Tibial nerve (tissue), 4 donors: ENCODE measurements at places on chromosomes 13 and 19. TPM values are rescaled to one million over a fixed set of nuclear protein-coding genes. Genes with fewer than 3 reads are reported as not detected.

Gene NLRP11
- not detected for total RNA-seq

Gene HOOK2
- total RNA-seq: 53.4 TPM

Gene SHISA7
- 4.1 TPM for total RNA-seq

Gene SMIM44
- not detected for total RNA-seq

Gene SARS2
- 17.3 TPM for total RNA-seq

Gene PSG11
- total RNA-seq: not detected

- no peaks in the 10 kb centered on the region for H3K4me1 ChIP-seq
- H3K4me3 ChIP-seq: no peak overlapping the region
- H3K36me3 ChIP-seq: no peaks in the 10 kb centered on the region
- no peak overlapping the region for H3K27ac ChIP-seq
Observed at GRCh38 chr13:59094181-59094580, 1069.5 kb downstream of the DIAPH3 start.

DNA sequence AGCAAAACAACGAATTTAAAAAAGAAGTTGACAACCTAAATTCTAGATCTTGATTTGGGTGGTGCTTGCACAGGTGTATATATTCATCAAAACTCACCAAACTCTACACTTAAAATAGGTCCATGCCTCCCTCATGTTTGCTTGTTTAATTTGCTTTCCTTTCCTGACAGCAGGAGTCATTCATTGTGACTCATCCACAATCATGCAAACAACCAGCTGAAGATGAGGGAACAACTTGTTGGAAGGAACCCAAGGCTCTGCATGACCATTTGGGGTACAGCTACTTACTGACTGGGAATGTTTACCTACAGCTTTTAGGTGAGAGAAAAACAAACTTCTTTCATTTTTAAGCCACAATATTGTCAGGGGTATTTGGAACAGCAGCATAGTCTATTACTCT is 96.6 kb downstream of the RXFP2 start:
- no peak overlapping the region for H3K4me3 ChIP-seq
- no peaks in the 10 kb centered on the region for H3K27me3 ChIP-seq
- no peaks in the 10 kb centered on the region for H3K36me3 ChIP-seq

- no peak overlapping the region for H3K27ac ChIP-seq
- no peak for DNase-seq
- no peak overlapping the region for H3K4me3 ChIP-seq
- no peaks in the 10 kb centered on the region for H3K27me3 ChIP-seq
- no peaks in the 10 kb centered on the region for H3K4me1 ChIP-seq
Observed at GRCh38 chr19:30073152-30074000, 131.3 kb downstream of the URI1 start.

DNA sequence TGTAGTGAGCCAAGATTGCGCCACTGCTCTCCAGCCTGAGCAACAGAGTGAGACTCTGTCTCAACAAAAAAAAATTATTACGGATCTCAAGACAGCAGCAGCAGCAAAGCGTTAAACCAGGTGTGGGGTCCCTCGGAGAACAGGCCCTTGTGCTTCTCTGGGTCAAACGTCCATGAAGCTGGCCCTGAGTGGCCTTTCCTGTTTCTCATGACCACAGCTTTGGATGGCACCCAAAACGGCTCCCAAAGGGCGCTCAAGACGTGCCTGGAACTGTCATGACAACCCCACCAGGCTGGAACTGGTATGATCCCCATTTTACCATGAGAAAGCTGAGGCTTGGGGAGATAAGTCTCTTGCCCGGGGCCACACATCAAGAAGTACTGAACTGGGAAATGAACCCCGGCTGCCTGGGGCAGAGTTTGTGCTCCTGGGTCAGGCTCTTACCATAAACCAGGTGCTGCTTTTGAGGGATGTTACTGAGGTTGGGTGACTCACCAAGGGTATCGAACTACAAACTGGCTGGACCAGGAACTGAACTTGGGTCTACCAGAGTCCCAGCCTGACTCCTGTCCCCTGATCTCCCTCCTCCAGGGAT is 11.6 kb upstream of the SAMD1 start:
- H3K4me3 ChIP-seq: no peak overlapping the region
- DNase-seq: no peak
- H3K36me3 ChIP-seq: peaks cover 2% of the 10 kb centered on the region
- no peaks in the 10 kb centered on the region for H3K27me3 ChIP-seq
- peak overlapping the region; percentile 18 for H3K27ac ChIP-seq

GRCh38 chr13:92805766-92806165 is 420.8 kb upstream of the GPC6 start:
- no peak overlapping the region for H3K27ac ChIP-seq
- H3K36me3 ChIP-seq: no peaks in the 10 kb centered on the region
- no peak overlapping the region for H3K4me3 ChIP-seq
- no peaks in the 10 kb centered on the region for H3K4me1 ChIP-seq
- DNase-seq: no peak

DNA sequence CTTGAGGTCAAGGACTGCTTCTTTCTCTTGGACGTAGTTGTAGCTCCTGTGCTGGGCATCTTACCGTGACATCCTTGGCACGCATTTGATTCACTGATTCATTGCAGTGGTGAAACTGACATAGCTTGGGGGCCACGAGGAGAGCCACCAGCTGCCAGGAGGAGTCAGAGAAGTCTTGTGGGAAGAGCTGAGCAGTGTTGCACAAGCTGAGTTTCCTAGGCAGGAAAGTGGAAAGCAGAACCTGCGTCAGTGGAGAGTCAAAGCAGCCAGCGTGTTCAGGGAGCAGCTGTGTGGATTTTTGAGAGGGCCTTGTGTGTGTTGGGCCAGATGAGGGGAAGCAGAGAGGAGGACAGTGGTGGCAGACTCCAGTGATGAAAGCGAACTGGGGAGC is 5.3 kb upstream of the GPR183 start:
- H3K36me3 ChIP-seq: no peaks in the 10 kb centered on the region
- H3K27ac ChIP-seq: no peak overlapping the region
- no peaks in the 10 kb centered on the region for H3K27me3 ChIP-seq
- no peak overlapping the region for H3K4me3 ChIP-seq
- peak; percentile 81 for DNase-seq

- H3K27ac ChIP-seq: no peak overlapping the region
- H3K4me1 ChIP-seq: no peaks in the 10 kb centered on the region
- H3K27me3 ChIP-seq: no peaks in the 10 kb centered on the region
- no peak overlapping the region for H3K4me3 ChIP-seq
- no peaks in the 10 kb centered on the region for H3K36me3 ChIP-seq
- no peak for DNase-seq
Observed at GRCh38 chr19:49188626-49189200, 31.1 kb downstream of the TRPM4 start.

GRCh38 chr13:112441779-112442310 is 65.7 kb downstream of the SPACA7 start:
- H3K4me1 ChIP-seq: no peaks in the 10 kb centered on the region
- H3K27ac ChIP-seq: no peak overlapping the region
- no peaks in the 10 kb centered on the region for H3K27me3 ChIP-seq
- DNase-seq: no peak
- H3K36me3 ChIP-seq: no peaks in the 10 kb centered on the region

- H3K4me3 ChIP-seq: no peak overlapping the region
- no peak overlapping the region for H3K27ac ChIP-seq
- no peaks in the 10 kb centered on the region for H3K27me3 ChIP-seq
Observed at GRCh38 chr13:77623806-77624205, 73.7 kb upstream of the SLAIN1 start.

DNA sequence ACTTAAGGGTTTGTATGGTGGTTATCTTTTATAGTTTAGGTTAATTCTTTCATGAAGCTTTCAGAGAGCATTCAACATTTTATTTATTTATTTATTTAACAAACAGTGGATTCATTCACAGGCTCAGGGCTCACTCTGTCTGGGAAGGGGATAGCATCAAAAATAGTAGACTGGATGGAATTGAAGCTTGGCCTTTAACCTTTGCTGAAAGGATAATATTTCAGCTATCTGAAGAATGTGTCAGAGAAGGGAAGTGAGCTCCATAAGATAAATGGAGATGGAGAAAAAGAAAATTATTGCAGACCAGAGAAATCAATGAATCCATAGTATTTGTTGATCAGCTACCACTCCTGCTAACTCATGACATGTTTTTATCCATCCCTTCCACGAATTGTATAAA is 305.6 kb downstream of the COG6 start:
- no peaks in the 10 kb centered on the region for H3K36me3 ChIP-seq
- H3K4me1 ChIP-seq: no peaks in the 10 kb centered on the region
- DNase-seq: no peak
- H3K27ac ChIP-seq: no peak overlapping the region

- no peaks in the 10 kb centered on the region for H3K4me1 ChIP-seq
- no peak overlapping the region for H3K27ac ChIP-seq
- H3K27me3 ChIP-seq: no peaks in the 10 kb centered on the region
- no peak overlapping the region for H3K4me3 ChIP-seq
- DNase-seq: no peak
- H3K36me3 ChIP-seq: no peaks in the 10 kb centered on the region
Observed at GRCh38 chr13:111632906-111633305, 312.5 kb downstream of the TEX29 start.

- no peak overlapping the region for H3K4me3 ChIP-seq
- H3K27ac ChIP-seq: no peak overlapping the region
- no peak for DNase-seq
- H3K4me1 ChIP-seq: no peaks in the 10 kb centered on the region
- no peaks in the 10 kb centered on the region for H3K27me3 ChIP-seq
- H3K36me3 ChIP-seq: no peaks in the 10 kb centered on the region
Observed at GRCh38 chr19:35309481-35310279, 17.7 kb downstream of the MAG start.

DNA sequence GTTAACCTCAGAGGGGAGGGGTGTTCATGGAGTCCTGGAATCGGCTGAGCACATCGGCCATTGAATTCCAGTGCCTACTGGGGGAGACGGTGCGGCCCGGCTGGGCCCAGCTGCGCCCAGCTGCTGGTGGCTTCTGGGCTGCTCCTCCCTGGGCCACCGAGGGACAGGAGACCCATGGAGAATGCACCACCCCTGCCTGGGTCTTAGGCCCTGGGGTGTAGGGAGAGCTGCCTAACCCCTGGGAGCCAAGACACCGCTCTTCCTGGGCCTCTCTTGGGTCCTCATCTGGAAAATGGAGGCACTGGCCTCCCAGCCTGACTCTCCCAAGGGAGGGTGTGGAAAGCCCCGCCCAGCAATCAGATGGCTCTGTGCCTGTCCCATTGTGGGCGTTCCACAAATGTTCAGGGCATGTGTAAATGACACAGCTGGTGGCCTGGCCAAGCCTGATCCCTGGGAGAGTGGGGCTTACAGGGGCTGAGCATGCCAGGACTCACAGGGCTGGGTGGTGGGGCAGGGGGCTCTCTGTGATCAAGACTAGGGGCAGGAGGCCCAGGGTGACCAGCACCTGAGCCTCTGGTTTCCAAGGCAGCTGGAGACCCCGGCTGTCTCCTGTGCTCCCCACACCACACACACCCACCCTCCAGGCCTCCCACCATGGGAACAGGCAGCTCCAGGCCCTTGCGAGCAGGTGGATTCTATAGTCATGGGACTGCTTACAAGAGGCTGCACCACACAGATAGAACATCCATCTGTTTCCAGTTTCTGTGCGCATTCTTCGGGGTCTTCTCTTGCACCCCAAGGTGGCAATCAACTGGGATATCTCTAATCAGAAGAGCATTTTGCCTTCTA is 150.9 kb downstream of the URI1 start:
- H3K27me3 ChIP-seq: no peaks in the 10 kb centered on the region
- H3K4me3 ChIP-seq: no peak overlapping the region
- H3K27ac ChIP-seq: no peak overlapping the region
- DNase-seq: no peak
- no peaks in the 10 kb centered on the region for H3K36me3 ChIP-seq
- no peaks in the 10 kb centered on the region for H3K4me1 ChIP-seq

DNA sequence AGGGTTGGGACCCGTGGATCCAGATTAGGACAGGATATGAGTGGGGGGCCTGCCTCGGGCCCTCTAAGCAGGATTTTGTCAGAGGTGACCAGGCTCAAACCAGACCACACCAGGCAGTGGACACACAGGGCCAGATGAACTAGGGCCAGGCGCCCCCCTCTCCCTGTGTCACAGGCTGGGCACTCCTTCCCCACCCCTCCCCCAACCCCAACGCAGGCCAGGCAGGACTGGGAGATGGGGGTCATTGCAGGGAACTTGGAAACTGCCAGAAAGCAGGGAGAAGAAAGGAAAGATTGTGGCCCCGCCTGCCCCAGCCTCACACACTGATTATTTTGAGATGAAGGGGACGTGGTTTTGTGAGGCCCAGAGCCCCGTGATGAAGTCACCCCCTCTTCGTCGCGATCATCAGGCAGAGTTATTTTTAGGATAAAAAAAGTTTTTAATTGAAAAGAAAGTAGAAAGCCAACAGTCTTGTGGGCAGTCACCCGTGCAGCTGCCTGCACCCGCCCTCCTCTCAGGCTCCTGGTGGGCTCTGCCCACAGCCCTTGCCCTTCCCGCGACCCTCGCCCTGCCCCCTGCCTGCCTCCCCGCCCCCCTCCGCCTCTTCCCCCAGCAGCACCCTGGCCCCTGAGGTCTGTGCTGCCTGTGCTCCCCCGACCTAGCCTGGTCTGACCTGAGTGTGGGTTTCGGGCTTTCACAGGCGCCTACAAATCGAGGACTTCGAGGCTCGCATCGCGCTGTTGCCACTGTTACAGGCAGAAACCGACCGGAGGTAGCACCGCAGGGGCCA is 1.9 kb upstream of the YJEFN3 start:
- H3K4me3 ChIP-seq: no peak overlapping the region
- no peaks in the 10 kb centered on the region for H3K27me3 ChIP-seq
- H3K36me3 ChIP-seq: peaks cover 3% of the 10 kb centered on the region
- DNase-seq: no peak
- H3K4me1 ChIP-seq: no peaks in the 10 kb centered on the region

DNA sequence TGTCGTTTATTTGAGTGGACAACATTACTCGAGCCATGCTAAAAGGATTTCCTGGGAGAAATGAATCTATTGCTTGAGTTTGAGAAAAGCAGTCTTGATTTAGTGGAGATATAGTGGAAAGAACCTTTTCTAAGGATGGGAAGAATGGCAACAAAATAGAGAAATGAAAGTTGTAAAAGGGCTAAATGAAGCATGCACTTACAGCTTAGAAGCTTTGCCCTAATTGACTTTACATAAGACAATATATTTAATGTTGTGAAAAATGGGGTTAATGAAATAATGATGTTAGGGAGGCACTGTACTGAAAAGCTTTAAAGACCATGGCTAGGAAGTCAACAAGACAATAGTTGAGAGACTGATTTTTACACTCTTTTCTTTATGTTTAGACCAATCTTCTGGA is 35.4 kb downstream of the SLC10A2 start:
- no peaks in the 10 kb centered on the region for H3K4me1 ChIP-seq
- no peak overlapping the region for H3K4me3 ChIP-seq
- H3K36me3 ChIP-seq: no peaks in the 10 kb centered on the region
- no peaks in the 10 kb centered on the region for H3K27me3 ChIP-seq
- no peak overlapping the region for H3K27ac ChIP-seq

- no peak for DNase-seq
- no peak overlapping the region for H3K4me3 ChIP-seq
Observed at GRCh38 chr19:30263830-30264381, 108.3 kb upstream of the ZNF536 start.

DNA sequence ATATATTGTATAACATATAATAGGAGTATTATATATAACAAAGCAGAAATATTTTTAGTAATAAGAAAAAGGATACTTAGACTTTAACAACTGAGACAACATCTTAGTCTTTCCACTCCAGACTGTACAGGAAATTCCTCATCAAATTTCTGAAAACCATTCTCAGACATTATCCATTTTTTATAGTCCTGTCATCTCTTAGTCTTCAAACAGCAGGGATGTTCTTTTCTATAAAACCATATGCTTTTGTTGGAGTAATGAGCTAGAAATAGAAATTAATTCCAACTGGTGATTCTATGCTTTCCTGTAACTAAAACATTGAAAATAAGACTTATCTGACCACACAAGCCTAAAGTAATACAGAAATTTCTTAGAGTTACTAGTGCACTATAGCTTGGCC is 82.2 kb upstream of the CSNK1A1L start:
- H3K27ac ChIP-seq: no peak overlapping the region
- H3K4me1 ChIP-seq: no peaks in the 10 kb centered on the region
- no peak overlapping the region for H3K4me3 ChIP-seq
- no peaks in the 10 kb centered on the region for H3K36me3 ChIP-seq
- H3K27me3 ChIP-seq: no peaks in the 10 kb centered on the region
